Liver (tissue), 10 donors: ENCODE measurements at places on chromosomes 4 and X. TPM values are rescaled to one million over a fixed set of nuclear protein-coding genes. Genes with fewer than 3 reads are reported as not detected.

- DNase-seq: peak; percentile 35
Measured at GRCh38 chrX:47623540-47624027, 3.9 kb upstream of the SYN1 start.

GRCh38 chr4:105748222-105748621 lies 39.6 kb downstream of the GSTCD start:
- no peak for DNase-seq

GRCh38 chrX:149799938-149800337 lies 18.2 kb downstream of the MAGEA9 start:
- no peak for DNase-seq

The PSAPL1 gene
- not detected for total RNA-seq

- no peak for DNase-seq
Measured at GRCh38 chr4:105934386-105934785, 39.1 kb downstream of the NPNT start.

The STBD1 gene
- 18.9 TPM for total RNA-seq

- no peak for DNase-seq
Measured at GRCh38 chr4:23747281-23747735, 142.5 kb downstream of the PPARGC1A start.

The HTN3 gene
- total RNA-seq: not detected
